ENCODE measurements at places on chromosomes 1 and 21. TPM values are rescaled to one million over a fixed set of nuclear protein-coding genes. Genes with fewer than 3 reads are reported as not detected.

DNA sequence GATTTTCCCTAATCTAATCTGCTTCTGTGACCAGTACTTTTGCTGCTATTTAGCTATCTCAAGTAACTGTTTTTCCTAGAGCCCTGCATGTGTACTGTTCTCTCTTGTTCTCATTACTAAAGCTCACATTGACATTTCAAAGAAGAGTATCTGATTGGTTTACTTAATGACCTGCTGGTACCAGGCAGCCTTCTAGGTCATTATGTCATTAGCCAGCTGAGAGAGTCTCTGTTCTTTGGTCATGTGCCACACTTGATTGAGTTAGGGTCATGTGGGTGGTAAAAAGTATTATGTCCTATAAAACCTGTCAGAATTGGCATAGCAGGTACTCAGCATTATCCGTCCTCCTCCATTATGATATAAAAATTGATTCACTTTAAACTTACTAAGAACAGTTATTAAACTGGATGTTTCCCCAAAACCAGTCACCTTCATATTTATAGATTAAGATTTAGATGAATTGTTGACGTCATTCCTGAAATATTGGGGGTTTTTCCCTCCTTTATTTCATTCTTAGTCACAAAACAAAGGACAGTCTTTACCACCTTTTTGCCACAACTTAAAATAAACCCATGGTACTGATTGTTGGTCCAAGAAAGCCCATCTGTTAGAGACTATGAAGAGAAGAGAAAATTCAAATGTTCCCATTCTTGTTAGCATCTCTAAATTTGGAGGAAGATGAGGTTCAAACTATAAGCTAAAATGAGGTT is 22.2 kb downstream of the FNDC5 start:
- no peak for DNase-seq

GRCh38 chr1:1003618-1004419 is 3.9 kb upstream of the HES4 start:
- DNase-seq = no peak

GRCh38 chr1:176055398-176055797 is 151.7 kb downstream of the COP1 start:
- no peak for DNase-seq

DNA sequence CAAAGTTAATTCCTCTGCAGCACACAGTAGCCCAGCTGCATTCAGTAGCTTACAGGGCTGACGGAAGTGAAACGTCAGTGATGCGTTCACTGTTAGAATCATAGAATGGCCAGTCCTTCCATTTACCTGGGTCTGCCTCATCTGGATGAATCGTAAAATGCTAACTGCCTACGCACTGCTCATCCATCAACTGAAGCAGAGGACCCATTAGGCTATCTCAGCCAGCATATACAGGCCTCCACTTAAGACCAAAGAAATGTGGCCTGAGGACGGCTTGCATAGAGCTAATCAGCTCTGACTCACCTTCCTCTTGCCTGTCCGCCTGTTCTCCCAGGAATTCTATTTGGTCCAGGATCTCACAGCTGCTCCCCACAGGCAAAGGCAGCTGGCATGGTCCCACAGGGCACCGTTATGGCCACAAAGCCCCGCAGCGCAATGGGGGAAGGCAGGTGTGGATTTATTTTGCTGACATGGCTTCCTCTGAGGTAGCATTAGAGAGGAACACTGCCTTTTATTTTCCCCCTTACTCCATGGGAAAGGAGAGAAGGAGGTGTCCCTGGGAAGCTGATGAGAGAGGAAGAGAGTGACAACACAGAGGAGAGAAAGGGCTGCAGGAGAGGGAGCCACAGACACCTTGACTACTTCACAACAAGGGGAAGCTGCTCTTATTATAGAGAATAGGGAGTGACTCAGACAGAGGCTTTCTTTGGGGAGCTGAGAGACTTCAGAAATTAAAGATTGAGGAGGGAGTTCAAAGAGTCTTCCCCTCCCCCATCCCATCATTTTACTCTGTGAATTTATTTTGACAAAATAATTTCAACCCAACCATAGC is 177.6 kb downstream of the HHIPL2 start:
- no peak for DNase-seq

The RBP7 gene
- 3.2 TPM for polyA plus RNA-seq
